ENCODE measurements at places on chromosomes 4 and X. TPM values are rescaled to one million over a fixed set of nuclear protein-coding genes. Genes with fewer than 3 reads are reported as not detected.

The UGT2B15 gene
- not detected for total RNA-seq

The MAGEA2 gene
- total RNA-seq: not detected

The CENPE gene
- 22.9 TPM for total RNA-seq

The RGS12 gene
- 2.4 TPM for total RNA-seq

- no peak for DNase-seq
Observed at GRCh38 chrX:14235004-14235403, 205.3 kb upstream of the GEMIN8 start.

DNA sequence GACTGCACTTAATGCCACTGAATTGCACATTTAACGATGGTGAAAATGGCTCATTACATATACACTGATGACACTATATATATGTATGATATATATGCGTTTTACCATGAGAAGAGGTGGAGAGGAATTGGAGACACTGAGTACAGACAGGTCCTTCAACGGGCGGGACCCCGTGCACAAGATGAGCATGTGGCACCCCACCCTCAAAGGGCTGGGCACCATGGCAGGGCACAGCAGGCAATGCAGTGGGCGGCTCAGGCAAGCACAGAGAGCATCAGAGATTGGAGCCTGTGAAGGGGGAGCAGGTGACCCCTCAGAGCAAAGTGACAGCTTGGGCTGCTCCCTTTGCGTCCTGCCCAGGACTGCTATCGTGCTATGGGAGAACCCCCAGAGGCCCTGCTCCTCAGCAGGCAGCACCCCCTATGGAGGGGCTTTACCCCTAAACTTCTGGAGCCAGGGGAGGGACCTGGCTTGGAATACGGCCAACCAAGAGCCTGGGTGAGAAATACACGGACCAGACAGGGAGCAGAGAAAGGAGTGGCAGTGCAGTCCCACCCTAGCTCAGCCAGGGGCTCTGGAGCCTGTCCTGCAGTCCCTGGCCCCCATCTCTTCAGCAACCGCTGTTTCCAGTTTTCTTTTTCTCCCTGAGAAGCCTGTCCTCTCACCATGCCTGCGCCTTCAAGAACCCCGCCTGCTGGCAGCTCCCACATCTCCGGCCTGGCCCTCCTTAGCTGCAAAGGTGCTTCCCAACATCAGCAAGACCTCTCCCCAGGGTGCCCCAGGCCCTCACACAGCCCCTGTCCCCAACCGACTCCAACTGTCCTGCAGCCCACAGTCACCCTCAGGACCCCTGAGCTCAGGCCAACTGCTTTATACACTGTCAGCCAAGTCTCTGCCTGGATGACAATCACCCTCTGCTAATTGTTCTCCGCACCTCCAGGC is 10.5 kb downstream of the SLC6A8 start:
- no peak for DNase-seq

- no peak for DNase-seq
Observed at GRCh38 chr4:131084997-131085396, 1989.0 kb downstream of the C4orf33 start.

DNA sequence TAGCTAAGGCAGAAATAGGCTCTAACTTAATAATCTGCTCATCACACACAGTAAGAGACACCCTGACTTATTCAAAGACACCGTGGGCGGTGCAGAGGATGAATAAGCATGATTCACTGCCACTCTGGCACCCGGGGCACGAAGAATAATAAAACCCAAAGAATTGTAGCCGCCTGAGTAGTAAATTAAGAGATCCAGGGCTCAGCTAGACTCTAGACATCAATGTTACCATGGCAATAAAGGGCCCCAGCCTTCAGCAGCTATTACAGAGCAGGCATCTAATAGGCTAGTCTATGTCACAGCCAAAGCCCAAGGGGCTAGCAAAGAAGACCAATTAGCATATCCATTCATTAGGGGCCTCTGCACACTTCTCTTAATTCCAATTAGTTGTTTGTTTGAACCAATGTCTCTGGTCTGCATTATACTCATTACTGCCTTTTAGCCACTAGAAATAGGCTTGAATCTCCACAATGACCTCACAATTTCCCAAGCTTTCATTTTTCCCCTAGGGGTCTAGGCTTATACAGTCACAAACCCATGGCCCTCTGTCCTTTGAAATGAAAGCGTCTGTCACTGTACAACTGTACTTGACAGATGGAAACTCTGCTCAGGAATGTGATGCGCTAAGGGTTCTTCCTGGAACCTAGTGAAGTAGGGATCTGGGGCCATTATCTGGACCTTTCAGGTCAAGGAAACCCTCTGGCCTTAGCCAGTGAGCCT is 3.0 kb upstream of the ATP1B4 start:
- no peak for DNase-seq

DNA sequence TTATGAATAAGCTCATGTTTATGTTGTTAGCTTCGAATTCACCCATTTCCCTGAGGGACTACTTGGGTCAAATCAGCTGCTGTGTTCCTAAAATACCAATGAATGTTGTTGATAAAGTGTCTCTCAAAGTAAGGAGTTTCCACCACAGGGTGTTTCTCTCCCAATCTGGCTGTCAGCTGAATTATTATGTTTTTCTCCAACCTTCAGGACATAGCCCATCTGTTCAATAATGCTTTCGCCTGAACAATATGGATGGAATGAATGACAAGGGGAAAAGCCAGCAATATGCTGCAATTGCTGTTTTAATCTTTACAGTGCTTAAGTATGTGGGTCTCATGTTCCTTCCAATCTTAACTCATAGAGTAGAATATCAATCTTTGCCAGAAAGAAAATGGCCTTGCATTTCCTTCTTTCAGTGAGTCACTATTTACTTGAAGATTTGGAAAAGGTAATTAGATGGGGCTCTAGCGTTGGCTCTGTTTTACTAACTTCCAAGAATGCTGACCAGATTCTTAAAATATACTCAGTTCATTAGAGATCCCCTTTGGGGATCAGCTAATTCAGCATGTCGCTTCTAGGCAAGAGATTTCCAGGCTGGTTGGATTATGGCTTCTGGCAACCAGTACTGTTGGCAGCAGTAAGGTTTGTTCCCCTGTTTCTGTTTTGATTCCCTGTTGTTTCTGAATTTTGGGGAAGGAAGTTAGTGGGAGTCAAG is 410.5 kb downstream of the PPP3CA start:
- DNase-seq: no peak

DNA sequence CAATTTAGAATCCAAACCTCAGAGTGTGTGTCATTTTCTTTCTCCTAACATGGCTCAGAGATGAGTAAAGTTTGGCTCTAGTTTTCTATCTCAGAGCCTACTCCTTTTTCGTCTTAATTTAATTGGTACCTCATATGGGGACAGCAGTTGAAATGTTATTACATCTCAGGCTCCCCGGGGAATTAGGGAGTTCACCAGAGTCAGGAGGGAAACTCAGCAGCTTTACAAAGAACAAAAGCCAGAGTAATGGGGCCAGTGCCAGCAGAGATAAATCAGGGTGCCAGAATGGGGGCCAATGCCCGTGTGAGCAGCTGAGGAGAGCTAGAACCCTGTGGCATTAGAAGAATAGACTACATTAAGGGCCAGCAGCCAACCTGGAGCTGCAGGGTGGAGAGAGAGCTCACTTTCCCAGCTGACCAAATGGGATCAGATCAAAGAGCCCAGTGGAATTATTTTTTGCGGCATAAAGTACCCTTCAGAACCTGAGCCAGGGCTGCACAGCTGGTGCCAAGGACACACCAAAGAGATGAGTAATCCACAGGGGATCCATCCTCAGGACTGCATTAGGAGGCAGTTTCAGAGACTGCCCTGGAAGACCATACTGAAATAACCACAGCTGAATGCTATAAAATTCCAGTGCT is 207.1 kb upstream of the DKK2 start:
- DNase-seq: no peak

- DNase-seq: no peak
Observed at GRCh38 chr4:87268411-87268810, 48.0 kb upstream of the KLHL8 start.

- DNase-seq: no peak
Observed at GRCh38 chr4:7744142-7744804, 195.4 kb downstream of the AFAP1 start.

- DNase-seq: no peak
Observed at GRCh38 chrX:26649534-26649933, 433.6 kb downstream of the MAGEB5 start.

- no peak for DNase-seq
Observed at GRCh38 chrX:86014421-86014820, 32.9 kb downstream of the CHM start.

DNA sequence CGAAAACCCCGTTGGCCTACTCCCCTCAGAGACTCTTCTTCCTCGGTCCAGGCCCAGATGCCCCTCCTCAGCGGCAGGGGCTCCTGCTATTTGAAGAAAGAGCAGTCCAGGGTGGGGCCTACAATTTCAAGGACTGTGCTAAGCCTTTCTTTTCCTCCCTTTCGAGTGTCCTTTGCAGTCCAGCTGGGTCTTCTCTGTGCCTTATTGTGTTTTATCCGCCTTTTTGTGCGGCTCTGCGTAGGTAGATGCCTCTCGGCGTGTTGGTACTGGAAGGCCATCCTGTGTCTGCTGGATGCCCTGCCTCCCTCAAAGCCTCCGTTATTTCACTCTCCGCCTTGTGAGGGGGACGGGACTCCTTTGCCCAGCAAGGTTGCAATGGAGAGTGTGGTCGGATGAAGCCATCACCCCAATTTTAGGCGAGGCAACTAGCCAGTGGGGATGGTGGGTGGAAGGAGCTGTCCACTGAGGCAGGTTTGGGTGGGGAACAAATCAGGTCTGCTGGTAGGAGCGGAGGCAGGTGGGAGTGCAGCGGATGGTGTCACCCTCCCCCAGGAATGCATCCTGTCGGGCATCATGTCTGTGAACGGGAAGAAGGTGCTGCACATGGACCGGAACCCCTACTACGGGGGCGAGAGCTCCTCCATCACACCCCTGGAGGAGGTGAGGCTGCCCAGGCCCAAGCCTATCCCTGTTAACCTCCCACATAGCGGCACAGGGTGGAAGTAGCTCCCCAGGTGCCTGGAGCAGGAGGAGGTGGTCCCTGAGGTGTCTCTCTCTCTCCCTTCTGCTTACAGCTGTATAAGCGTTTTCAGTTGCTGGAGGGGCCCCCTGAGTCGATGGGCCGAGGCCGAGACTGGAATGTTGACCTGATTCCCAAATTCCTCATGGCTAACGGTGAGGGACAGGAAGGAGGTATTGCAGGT is 1.3 kb downstream of the GDI1 start:
- DNase-seq: no peak

DNA sequence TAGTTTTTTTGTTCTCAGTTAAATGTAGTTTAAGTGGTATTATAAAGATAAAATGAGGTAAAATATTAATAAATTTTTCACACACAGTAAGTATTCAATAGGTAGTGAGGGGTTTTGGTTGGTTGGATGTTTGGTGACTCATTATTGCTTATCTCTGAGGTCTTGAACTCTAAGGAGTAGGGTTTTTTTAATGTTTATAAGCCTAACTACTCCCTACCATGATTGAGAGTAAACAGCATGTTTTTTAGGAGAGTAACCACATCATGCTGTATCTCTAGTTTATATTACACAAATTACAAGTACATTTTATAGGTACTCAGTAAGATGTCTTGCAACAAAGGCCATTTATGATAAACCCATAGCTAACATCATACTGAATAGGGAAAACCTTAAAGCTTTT is 181.6 kb downstream of the MAPK10 start:
- DNase-seq: no peak

DNA sequence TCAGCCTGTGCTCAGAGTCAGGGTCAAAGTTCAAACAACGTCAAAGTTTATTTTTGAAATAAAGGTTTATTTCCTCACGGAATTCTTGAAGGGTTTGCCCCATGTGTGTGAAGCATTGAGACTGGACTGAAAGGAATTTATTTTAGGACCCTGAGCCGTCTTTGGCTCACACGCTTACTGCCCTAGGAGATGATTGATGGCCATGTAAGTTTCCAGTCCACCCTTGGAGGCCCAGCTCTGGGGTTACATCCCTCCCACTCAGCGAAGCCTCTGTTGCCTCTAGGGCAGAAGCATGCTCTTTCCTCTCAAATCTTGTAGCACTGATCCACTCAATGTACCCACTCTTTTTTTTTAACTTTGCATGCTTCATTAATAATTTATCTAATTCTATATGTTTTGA is 4.5 kb upstream of the NHSL2 start:
- DNase-seq: no peak

DNA sequence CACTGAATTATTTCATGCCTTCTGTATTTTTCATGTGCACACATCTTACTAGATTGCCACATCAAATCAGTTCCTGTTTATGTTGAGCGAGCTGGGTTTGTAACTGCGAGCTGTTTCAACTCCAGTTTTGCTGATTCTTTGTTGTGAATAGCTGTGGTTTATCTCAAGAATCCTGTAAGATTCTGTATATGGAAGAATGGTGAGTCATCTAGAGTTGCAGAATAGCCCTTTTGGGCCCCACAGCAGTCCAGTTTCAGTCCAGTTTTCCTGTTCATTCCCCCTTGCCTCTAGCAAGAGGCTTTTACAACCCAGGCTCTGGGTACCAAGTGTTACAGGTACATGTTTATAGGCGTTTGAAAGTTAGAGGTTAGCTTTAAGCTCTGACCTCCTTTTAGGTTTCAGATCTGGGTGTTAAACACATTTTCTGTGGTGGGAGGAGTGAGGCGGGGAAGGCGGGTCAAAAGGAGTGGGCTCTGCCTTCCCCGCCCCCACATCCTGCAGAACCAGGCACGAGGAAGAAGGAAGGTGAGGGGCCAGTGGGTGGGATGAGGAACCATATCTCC is 32.7 kb downstream of the TBC1D14 start:
- DNase-seq: peak; percentile 58

DNA sequence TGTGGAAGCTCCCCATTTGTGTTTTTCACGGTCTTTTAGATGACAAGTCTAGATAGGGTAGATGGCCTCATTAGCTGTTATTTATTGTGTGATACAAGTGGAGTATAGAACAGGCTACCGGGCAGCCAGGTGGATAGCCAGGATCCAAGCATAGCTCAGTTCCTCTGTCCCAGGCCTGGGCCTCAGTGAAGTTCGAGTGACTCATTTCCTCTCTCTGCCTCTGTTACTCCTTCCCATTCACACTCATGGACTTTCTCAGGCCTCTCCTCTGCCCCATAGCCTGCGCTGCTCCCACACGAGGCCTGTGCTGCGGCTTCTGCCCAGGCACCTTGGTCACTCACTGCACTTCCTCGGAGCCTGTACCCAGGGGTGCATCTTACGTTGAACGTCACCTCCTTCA is 54.5 kb downstream of the TENM3 start:
- DNase-seq: no peak

DNA sequence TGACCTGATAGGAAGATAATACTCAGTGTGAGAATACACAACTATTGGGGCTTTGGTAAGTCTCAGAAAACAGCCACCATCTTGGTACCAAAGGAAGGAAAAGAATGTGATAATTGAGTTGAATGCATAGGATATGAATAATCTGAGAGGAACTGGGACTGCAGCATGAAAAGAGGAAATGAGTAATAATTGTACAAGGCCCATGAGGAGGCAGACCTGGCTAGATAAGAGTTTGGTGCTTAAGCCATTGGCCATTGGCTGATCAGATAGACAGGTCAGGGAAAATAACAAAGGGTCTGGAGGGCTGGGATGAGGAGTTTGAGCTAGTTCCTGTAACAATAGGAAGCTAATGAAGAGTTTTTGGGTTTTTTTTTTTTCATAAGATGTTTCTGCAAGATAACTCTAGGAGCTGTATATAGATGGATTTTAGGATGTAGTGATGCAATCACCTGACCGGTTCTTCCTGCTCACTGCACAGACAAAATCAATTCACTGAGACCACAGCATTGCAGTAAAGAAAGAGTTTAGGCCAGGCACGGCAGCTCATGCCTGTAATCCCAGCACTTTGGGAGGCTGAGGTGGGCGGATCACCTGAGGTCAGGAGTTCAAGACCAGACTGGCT is 5.3 kb upstream of the TRMT2B start:
- no peak for DNase-seq

GRCh38 chr4:128751354-128751753 is 58.1 kb upstream of the JADE1 start:
- no peak for DNase-seq

GRCh38 chr4:47145630-47146029 is 114.3 kb downstream of the GABRB1 start:
- no peak for DNase-seq

- no peak for DNase-seq
Observed at GRCh38 chr4:13483768-13484121, 395 bp downstream of the RAB28 start.

Measured in CD8-positive, alpha-beta memory T cell (primary cell).